ENCODE measurements at places on chromosomes 11 and 22.
A peak's percentile ranks its signal among the peaks of the same experiment; 100 is the strongest.

- H3K36me3 ChIP-seq: no peaks in the 10 kb centered on the region
- H3K27ac ChIP-seq: no peak overlapping the region
- H3K4me1 ChIP-seq: no peaks in the 10 kb centered on the region
Observed at GRCh38 chr11:130211781-130212401, 52.3 kb downstream of the ST14 start.

DNA sequence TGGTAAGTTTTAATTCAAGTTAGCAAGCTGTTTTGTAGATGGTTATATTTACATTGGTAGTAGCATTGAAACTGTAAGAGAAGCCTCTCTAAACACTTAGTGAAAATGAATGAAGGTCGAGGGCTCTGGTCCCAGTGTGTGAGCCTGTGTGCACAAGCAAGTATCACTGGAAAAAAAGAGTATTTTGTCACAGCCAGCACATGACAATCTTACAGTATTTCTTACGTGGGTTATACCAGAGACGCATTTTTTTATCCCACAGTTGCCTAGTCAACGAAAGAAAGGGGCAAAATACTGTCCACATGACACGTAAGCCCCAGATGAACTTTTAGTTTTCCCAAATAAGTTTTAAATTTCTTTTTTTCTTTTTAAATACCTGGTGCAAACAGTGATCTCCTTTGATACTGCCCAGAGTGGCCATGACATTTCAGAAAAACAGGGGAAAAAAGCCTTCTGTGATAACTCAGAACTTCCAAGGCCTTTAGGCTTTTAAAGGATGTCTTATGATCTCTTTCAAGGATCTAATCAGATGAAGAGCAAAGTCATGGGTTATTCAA, 23.5 kb downstream of the RAB38 start:
- no peaks in the 10 kb centered on the region for H3K4me1 ChIP-seq
- H3K27me3 ChIP-seq: no peaks in the 10 kb centered on the region
- no peak for DNase-seq

- DNase-seq: no peak
- H3K4me1 ChIP-seq: peaks cover 12% of the 10 kb centered on the region
- no peaks in the 10 kb centered on the region for H3K36me3 ChIP-seq
- H3K4me3 ChIP-seq: no peak overlapping the region
- no peak overlapping the region for H3K27ac ChIP-seq
Observed at GRCh38 chr22:35777335-35777975, 59.8 kb downstream of the APOL5 start.

DNA sequence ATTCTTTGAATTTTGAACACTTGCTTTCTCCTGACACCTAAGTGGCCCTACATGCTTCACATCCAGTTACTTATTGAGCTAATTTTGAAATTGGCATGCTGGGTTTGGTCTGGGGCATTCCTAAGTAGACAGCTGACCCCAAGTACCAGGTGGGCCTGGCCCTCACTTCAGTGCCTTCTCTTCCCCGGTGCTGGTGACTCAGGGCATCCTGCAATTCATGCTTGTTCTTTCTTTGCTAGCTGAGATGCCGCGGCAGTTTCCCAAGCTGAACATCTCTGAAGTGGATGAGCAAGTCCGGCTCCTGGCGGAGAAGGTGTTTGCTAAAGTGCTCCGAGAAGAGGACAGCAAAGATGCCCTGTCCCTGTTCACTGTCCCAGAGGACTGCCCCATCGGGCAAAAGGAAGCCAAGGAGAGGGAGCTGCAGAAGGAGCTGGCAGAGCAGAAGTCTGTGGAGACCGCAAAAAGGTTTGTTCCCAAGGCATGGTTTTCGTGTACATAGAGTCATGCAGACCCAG, 6.3 kb downstream of the AMPD3 start:
- H3K27ac ChIP-seq: no peak overlapping the region
- DNase-seq: no peak

DNA sequence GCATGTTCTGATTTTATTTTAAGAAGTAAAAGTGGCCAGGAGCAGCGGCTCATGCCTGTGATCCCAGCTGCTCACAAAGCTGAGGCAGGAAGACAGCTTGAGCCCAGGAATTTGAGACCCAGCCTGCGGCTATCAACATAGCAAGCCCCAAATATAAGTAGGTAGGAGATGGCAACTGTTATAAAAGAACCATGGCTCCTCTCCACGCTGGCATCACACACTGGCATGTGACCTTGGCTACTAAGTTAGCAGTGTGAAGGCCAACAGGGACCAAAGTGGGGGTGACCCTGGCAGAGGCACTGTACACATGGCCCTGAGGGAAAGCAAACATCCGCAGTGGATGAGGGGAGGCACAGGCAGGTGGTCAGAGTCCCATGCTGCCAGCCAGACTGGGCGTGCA, 33.0 kb downstream of the TPST2 start:
- no peak overlapping the region for H3K4me3 ChIP-seq
- no peak overlapping the region for H3K27ac ChIP-seq
- no peaks in the 10 kb centered on the region for H3K27me3 ChIP-seq
- peaks cover 4% of the 10 kb centered on the region for H3K4me1 ChIP-seq

DNA sequence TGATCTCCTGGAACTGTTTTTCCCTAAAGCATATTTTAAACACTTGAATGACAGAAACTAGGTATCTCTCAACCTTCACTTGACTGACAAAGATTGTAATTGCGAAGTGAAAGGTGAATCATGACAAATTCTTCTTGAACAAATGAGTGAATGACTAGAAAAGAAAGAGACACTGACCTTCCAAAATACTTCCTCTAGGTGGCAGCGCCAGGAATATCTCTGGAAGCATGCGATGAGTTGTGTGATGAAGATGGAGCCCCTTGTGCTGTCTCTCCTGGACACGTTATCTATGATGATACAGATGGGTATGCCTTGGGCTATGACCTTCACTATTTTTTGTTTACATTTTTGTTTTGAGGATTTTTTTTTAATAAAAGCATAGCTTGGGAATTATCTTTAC, 7.0 kb upstream of the CASP12 start:
- H3K4me1 ChIP-seq: no peaks in the 10 kb centered on the region
- no peak overlapping the region for H3K4me3 ChIP-seq
- H3K27me3 ChIP-seq: no peaks in the 10 kb centered on the region
- H3K27ac ChIP-seq: no peak overlapping the region

DNA sequence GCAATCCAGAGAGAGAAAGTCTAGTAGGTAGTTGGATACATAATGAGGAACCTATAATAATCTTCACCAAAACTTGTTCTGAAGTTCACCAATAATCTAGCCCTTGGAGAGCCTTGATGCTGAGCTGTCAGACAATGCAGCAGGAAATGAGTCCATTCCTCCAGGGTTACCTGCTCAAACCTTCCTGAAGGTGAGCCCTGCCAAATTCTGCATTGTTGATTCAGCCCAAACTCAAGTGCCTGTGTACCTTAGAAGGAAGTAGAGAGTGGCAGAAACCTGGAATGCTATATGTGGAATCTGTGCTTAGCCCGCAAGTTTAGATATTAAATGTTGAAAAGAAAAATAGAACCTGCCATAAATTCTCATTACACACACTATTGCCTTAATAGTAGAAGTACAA, 77.4 kb upstream of the SPON1 start:
- H3K27me3 ChIP-seq: no peaks in the 10 kb centered on the region
- H3K4me3 ChIP-seq: no peak overlapping the region
- no peak for DNase-seq
- H3K4me1 ChIP-seq: no peaks in the 10 kb centered on the region

DNA sequence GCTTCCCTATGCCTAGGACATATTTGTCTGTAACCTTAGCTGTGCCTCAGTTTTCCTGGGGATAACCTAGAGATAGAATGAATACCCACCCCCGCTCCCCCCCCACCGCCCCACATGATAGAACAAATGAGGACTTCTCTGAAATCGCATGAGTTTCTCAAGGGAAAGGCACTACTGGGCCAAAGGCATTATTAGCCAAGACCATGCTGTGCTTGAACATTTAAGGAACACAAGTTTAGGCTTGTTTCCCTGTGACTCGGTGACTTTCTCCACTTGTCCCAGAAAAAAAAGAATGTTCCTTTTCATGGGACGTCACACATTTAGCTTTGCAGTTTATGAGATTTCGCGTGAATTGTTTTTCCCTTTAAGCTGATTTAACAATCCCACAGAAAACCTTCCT, 51.4 kb upstream of the CRTAM start:
- no peak overlapping the region for H3K27ac ChIP-seq
- H3K27me3 ChIP-seq: no peaks in the 10 kb centered on the region
- no peak overlapping the region for H3K4me3 ChIP-seq
- DNase-seq: no peak

- no peak for DNase-seq
- no peak overlapping the region for H3K4me3 ChIP-seq
- H3K27ac ChIP-seq: no peak overlapping the region
- H3K27me3 ChIP-seq: no peaks in the 10 kb centered on the region
- no peaks in the 10 kb centered on the region for H3K36me3 ChIP-seq
Observed at GRCh38 chr11:2169626-2170570, 1.7 kb downstream of the TH start.

DNA sequence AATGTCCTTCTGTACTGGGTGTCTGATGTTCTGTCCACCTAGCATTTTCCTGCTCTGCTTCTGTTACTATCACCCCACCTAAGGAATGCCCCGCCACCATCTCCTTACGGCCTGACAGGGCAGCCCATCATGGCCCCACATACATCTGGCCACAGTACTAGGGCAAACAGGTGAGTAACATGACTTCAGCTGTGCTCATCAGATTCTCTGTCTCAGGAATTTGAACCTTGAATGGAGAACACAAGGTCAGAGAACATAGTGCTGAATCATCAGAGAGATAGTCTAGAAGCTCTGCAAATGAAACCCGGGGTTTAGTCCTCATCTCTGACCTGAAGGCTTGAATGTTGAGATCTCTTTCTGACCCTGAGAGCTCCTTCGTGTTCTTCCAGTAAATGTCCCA, 32.4 kb downstream of the ZC3H12C start:
- no peak for DNase-seq
- H3K36me3 ChIP-seq: no peaks in the 10 kb centered on the region
- no peak overlapping the region for H3K4me3 ChIP-seq
- H3K27ac ChIP-seq: no peak overlapping the region
- no peaks in the 10 kb centered on the region for H3K4me1 ChIP-seq

DNA sequence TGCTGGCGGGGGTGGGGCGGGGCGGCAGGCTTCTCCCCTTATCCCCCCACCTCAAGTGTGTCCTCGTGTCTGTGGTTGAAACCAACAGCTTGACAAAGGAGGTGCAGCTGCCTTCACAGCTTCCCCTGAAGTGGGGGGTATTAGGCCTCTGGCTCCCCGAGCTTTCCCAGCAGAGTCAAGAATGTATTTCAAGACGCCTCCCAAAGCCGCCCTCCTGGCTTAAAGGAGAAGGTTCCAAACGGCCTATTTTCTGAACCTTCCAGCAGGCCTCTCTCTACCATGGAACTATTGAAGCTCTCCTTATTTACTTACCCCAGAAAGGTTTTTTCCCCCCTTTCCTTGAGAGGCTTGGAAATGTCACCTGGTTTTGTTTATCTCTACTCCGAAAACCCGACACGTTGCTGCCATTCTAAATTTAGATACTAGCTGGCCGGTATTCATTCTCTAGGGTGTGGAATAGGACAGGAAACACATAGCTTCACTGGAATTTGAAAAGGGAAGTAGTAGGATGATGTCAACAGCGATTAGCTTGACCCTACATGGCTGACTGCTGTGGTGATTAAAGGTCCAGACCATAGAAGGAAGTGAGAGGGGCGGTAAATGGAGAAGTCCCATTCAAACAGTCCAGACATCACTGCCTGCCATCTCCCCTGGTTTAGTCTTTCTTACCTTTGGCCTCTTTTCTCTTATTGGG, 671 bp upstream of the PICALM start:
- peak; percentile 89 for DNase-seq
- peaks cover 30% of the 10 kb centered on the region for H3K4me1 ChIP-seq
- H3K27ac ChIP-seq: peak overlapping the region; percentile 86
- no peaks in the 10 kb centered on the region for H3K36me3 ChIP-seq

- no peaks in the 10 kb centered on the region for H3K27me3 ChIP-seq
- peak within 1 kb of the TSS; percentile 63 for H3K4me3 ChIP-seq
- H3K4me1 ChIP-seq: peaks cover 29% of the 10 kb centered on the region
Observed at GRCh38 chr11:27700351-27701301, at the start of gene BDNF. TSS of gene BDNF (minus strand) at chr11:27700455. CDS start at chr11:27658564, 41,891 bp downstream.

DNA sequence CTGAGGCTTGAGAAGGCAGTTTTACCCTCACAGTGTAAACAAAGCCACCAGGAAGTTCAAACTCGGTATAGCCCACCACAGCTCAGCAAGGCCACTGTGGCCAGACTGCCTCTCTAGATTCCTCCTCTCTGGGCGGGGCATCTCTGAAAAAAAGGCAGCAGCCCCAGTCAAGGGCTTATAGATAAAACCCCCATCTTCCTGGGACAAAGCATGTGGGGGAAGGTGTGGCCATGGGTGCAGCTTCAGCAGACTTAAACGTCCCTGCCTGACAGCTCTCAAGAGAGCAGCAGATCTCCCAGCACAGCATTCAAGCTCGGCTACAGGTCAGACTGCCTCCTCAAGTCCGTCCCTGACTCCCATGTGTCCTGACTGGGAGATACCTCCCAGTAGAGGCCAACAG, 69.7 kb downstream of the TTC28 start:
- no peaks in the 10 kb centered on the region for H3K27me3 ChIP-seq
- no peak for DNase-seq
- peaks cover 9% of the 10 kb centered on the region for H3K4me1 ChIP-seq
- no peak overlapping the region for H3K27ac ChIP-seq
- H3K36me3 ChIP-seq: no peaks in the 10 kb centered on the region

GRCh38 chr22:43720716-43721115, 91.4 kb downstream of the EFCAB6 start:
- H3K4me3 ChIP-seq: no peak overlapping the region
- H3K4me1 ChIP-seq: peaks cover under 1% of the 10 kb centered on the region
- H3K27ac ChIP-seq: no peak overlapping the region
- no peaks in the 10 kb centered on the region for H3K27me3 ChIP-seq
- H3K36me3 ChIP-seq: no peaks in the 10 kb centered on the region

GRCh38 chr11:113724778-113725177, 18.7 kb upstream of the TMPRSS5 start:
- no peak for DNase-seq
- H3K4me1 ChIP-seq: no peaks in the 10 kb centered on the region
- H3K27ac ChIP-seq: no peak overlapping the region
- H3K27me3 ChIP-seq: no peaks in the 10 kb centered on the region

- H3K36me3 ChIP-seq: no peaks in the 10 kb centered on the region
- no peaks in the 10 kb centered on the region for H3K4me1 ChIP-seq
- no peaks in the 10 kb centered on the region for H3K27me3 ChIP-seq
- H3K27ac ChIP-seq: no peak overlapping the region
- H3K4me3 ChIP-seq: no peak overlapping the region
Observed at GRCh38 chr11:101974255-101974654, 57.9 kb upstream of the ANGPTL5 start.

GRCh38 chr11:64643256-64643881, 52.3 kb downstream of the SLC22A12 start:
- H3K4me3 ChIP-seq: peak overlapping the region; percentile 38
- no peaks in the 10 kb centered on the region for H3K27me3 ChIP-seq
- H3K36me3 ChIP-seq: no peaks in the 10 kb centered on the region
- no peak for DNase-seq
- peaks cover 11% of the 10 kb centered on the region for H3K4me1 ChIP-seq

GRCh38 chr11:77136074-77136473, 8.0 kb downstream of the MYO7A start:
- DNase-seq: no peak
- H3K36me3 ChIP-seq: no peaks in the 10 kb centered on the region
- H3K4me1 ChIP-seq: peaks cover 25% of the 10 kb centered on the region

GRCh38 chr11:63491636-63492372, 837 bp upstream of the PLAAT5 start:
- peak overlapping the region; percentile 57 for H3K4me3 ChIP-seq
- DNase-seq: no peak
- no peaks in the 10 kb centered on the region for H3K27me3 ChIP-seq
- peaks cover 22% of the 10 kb centered on the region for H3K4me1 ChIP-seq
- H3K27ac ChIP-seq: no peak overlapping the region

All from vagina (tissue), 2 donors.